ENCODE measurements at places on chromosomes 3 and 15.

- DNase-seq, result no peak
Measured at GRCh38 chr15:66943456-66944095, 121.8 kb upstream of the SMAD3 start.

DNA sequence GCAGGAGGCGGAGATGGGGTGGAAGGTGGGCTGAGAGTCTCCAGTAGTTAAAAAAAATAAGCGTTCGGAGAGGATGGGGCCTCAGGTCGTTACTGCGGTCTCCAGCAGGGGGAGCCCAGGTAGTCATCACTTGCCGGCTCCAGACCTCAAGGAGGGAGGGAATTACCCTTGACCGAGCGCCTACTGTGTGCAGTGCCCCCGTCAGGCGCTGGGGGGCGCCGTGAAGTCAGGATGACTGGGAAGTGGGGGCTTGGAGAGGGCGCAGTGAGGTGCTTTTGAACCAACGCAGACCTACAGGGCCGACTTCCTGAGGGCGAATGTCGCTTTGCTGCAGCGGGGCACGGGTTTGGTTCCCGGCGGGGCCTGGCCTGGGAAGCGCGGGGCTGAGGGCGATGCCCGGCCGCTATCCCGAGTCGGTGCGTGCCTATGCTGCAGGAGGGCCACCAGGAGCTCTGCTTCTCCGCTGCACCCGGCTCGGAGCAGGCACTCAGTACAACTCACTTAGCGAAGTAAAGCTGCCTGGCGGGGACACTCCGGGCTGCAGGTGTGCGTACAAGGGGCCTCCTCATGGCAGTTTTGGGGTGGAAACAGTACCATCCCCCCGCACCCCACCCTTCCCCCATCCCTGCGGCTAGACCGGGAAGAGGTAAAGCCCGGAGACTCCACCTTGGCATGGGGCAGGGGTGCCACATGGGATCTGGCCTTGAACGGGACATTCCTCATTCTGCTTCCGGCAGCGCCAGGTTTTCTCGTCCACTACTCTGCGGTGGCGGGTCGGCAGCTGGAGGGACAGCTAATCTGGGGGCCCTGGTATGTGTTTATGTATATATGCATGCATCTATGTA, 79.8 kb downstream of the RHCG start:
- DNase-seq, result peak; percentile 43

DNA sequence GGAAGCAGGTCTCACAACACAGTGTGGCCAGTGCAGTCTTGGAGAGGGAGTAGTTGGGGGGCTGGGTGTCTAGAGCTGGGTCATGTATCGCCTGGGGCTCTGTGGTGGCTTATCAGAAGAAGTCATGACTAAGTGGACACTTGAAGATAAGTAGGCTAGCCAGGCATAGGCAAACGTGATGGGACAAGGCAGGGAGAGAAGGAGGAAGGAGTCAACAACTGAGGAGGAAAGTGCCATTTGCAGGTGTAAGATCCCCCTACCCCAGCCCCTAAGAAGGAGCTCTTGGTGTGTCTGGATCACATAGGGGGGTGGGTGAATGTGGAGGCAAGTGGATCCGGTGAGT, 352.3 kb downstream of the LRTM1 start:
- DNase-seq, result no peak

GRCh38 chr3:144273601-144274000, 302.0 kb downstream of the DIPK2A start:
- no peak for DNase-seq

DNA sequence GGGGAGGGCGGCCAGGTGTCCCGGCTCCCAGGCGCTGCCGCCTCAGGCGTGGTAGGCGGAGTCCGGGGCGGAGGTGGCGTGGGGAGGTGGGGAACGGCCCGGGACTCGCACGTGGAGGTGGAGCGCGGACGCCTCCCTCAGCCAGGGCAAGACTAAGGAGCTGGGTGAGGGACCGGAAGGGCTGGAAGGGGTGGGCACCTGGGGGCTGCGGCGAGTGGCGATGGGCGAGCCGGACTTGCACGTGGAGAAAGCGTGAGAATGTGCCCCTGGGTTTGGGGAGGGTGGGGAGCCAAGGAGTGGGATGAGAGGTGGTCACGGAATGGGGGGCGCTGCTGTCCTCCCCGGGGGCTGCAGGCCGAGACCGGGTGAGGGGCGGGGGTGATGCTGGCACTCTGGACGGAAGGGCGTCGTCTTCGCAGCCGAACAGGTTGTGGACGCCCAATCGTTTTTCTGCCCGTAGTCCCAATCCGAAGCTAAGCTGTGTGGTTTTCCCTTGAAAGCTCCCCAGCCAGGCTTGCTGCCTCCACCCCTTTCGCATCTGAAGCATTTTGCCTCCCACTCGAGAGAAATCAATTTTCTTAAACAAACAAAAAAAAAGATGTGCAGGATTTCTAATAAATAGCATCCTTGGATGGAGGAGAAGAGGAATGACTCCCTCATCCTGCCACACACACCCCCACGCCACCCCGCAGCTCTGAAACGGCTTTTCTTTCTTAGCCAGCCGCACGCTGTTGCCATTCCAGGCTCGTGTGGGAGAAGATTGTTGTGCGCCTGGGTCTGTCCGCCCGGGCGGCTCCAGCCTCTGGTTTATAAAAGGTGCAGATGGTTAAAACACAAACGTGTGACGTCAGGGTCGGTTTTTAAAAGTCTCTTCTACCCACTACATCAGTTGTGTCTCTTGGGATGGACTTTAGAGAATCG, 62.5 kb upstream of the ANKRD28 start:
- DNase-seq, result no peak

- DNase-seq, result no peak
Measured at GRCh38 chr3:69130689-69131088, 8.3 kb upstream of the LMOD3 start.

DNA sequence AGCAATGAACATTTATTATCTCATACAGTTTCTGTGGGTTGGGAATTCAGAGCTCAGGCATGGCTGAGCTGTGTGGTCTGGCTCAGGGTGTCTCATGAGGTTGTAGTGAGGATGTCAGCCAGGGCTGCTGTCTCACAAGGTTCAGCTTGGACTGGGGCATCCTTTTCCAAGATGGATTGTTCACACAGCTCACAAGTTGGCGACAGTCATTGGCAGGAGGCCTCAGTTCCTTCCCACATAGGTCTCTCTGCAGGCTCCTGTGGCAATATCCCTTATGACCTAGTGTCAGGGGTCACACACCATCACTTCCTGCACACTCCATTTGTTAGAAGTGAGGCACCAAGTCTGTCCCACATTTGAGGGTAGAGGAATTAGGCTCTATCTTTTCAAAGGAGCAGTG, 56.0 kb downstream of the RPLP1 start:
- DNase-seq, result no peak

DNA sequence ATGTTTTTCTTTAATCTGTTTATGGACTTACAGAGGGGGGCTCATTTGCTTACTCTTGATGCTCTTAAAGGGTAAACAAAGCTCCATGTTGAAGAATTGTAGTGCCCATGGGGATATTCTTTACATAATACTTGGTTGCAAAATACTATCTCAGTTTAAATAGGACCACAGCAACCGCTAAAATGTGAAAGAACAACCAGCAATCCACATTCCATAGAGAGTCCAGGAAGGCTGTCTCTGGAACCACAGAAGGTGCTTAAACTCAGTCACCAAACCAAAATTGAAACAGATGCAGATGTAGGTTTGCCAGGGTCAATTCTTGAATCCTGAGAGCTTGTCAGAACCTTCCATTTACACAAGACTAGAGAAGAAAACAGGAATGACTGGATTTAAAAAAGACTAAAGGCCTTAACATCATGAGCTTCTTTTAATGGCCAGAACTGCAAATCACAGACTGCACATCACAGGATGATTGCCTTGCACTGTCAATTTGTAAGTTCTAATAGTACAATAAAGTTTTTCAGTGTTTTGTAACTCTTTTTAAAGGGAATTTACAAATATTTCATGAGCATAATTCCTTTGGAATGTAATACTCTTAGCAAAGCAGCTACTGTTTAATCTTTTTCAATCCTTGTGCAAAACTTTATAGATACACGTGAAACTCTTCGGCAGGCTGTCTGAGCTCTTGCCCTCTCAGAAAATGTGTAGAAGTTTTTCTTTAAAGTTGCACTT, 661.6 kb downstream of the SI start:
- no peak for DNase-seq

- no peak for DNase-seq
Measured at GRCh38 chr3:16477056-16477455, 36.4 kb downstream of the RFTN1 start.

DNA sequence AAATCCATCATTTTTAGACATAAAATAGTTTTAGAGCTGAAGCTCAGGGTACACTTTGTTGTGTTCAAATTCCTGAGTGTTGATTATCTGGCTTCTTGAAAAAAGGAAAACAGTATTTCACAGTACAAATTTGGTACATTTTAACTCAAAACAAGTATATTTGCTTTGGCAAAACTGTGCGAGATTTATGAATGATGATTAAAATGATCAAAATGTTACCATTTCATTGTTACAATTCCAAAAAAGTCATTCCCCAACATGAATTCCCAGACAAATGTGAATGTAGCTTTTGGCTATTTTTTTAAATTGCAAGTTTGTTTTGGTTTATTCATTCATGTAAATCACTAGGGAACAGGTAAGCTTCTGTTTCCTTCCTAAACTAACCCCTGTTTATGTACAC, 347.4 kb upstream of the DCBLD2 start:
- DNase-seq, result no peak

- no peak for DNase-seq
Measured at GRCh38 chr3:27127879-27128278, 241.3 kb downstream of the NEK10 start.

DNA sequence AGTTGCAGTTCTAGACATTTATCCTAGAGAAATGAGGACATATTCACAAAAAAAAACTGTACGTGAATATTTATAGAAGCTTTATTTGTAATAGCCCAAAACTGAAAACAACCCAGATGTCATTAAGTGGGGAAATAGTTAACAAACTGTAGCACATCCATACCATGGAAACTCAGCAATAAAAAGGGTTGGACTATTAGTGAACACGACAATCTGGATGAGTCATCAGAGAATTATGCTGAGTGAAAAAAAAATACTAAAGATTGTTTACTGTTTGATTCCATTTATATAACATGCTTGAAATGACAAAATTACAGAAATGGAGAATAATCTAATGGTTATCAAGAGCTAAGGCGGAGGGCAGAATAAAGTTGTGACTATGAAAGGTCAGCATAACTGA, 59.5 kb downstream of the CPA3 start:
- no peak for DNase-seq

- DNase-seq, result no peak
Measured at GRCh38 chr15:34456658-34457057, 19.1 kb upstream of the GOLGA8A start.

GRCh38 chr3:71176366-71176765, 407.2 kb downstream of the FOXP1 start:
- no peak for DNase-seq

DNA sequence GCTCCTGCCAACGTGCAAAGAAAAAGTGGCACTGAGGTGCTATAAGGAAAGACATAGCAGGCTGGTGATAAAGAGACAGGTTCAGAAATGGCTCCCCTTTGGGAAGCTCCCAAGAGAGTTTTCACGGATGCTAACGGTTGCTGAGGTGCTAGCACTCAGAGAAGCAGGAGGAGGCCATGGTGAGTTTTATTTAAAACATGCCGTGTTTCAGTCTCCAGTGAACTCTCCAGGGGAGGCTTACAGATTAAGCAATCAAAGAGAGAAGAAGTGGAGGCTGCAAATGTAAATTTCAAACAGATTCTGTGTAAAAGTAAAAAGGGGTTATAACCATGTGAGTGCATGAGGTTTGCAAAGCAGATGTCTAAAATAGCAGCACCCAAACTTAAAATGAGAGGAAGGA, 346.2 kb downstream of the NTRK3 start:
- DNase-seq, result no peak

GRCh38 chr3:162489853-162490252, 993.2 kb downstream of the OTOL1 start:
- DNase-seq, result no peak

GRCh38 chr3:30631243-30631904, 25.0 kb downstream of the TGFBR2 start:
- DNase-seq, result no peak

DNA sequence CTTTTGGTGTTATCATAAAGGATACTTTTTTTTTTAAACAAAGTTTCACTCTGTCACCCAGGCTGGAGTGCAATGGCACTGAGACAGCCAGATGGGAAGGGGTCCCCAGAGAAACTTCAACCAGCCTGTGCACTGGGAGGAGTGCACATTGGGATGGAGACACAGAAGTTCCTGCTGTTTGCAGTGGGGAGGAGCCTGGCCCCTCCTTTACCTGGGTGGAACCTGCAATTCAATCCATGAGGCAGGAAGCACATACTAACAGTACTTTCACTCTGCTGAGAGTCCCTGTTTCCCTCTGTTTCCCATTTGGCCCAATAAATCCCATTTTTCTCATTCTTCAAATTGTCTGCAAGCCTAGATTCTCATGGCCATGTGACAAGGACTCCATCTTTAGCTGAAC, 42.3 kb upstream of the LHFPL4 start:
- DNase-seq, result no peak

DNA sequence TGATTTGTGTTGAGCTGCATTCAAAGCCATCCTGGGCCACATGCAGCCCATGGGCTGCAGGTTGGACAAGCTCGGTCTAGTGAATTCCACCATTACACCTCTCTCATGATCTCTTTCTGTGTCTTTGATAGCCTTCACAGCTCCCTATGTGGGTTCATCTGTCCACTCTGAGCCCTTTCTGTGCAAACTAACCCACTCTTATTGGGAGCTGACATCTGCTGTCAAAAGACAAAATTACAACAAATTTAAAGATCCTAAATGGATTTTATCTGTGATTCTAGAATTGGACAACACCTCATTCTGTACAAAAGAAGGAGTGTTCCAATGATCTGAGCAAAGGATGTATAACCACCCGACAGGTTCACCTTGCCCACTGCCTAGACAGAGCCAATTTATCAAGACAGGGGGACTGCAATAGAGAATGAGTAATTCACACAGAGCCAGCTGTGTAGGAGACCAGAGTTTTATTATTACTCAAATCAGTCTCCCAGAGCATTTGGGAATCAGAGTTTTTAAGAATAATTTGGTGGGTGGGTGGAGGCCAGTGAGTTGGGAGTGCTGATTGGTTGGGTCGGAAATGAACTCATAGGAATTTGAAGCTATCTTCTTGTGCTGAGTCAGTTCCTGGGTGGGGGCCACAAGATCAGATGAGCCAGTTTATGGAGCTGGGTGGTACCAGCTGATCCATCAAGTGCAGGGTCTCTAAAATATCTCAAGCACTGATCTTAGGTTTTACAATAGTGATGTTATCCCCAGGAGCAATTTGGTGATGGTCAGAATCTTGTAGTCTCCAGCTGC, 2.6 kb upstream of the XYLB start:
- DNase-seq, result no peak

DNA sequence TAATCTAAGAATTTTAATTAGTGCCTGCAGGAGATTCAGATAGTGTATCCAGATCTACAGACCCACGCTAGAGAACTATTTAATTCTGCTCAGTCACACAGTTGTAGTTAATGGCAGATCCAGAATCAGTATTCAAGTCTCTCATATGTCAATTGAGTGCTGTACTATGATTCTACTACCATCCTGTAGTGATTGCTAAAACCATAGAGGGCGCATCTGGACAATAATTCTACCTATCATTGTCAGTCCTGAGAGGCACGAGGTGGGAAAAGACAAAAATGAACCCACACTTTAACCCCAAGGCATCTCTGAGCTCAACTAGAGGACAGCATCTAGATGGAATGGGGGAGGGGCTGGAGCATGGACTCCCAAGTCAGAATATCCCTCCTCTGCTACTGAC, 22.7 kb downstream of the DHX36 start:
- DNase-seq, result no peak

GRCh38 chr3:131167867-131168266, 141.2 kb downstream of the NEK11 start:
- DNase-seq, result no peak
